ENCODE measurements at places on chromosomes 7 and 10.

DNA sequence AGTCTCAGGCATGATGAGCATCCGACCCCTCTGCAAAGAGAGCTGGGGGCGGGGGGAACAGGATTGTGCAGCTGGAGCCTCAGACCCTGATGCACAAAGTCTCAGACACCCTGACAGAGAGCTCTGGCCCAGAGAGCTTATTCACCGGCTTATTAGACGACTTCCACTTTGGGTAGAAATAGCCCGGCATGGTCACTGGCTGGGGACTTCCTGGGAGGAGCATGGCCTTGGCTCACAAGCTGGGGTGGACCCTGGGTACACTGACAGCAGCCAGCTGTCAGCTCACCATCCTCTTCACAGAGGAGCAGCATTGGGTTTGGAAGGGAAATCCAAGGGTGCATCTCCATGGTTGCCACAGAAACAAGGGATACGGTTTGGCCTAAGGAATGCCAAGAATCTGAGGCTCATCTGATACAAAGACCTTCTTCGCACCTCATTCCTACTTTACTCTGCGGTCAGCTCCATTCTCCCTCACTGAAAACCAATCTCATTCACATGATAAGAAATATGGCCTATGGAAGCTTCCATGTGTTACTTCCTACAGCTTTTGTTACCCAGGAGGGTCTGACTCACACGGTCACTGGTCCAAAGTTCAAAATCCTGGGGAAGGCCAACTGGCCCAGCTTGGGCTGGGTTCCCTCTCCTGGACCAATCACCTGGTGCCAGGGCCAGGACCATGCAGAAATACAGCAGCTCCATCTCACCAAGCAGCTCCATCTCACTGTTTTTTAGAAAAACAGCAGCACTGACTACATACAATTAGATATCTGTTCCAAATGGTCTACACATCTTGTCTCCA is 25.1 kb downstream of the ZNF467 start:
- no peak for DNase-seq

DNA sequence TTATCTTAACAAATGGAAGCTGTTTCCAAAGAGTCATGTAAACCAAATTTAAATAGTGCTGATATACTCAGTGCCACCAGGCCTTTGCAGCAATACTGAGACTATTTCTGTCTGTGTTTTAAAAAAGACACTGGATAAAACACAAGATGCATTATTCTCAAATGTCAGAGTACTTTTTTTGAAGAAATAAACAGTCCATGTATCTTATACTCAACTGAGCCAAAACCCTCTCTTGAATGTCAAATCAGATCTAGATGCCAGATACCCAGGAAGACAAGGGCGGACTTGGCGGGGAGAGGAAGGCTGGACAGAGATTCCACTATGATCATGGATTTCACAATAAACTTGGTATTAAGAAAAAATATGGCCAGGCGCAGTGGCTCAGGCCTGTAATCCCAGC is 127.6 kb downstream of the COBL start:
- DNase-seq, result no peak

GRCh38 chr7:50346545-50347497 is 42.3 kb downstream of the IKZF1 start:
- no peak for DNase-seq

DNA sequence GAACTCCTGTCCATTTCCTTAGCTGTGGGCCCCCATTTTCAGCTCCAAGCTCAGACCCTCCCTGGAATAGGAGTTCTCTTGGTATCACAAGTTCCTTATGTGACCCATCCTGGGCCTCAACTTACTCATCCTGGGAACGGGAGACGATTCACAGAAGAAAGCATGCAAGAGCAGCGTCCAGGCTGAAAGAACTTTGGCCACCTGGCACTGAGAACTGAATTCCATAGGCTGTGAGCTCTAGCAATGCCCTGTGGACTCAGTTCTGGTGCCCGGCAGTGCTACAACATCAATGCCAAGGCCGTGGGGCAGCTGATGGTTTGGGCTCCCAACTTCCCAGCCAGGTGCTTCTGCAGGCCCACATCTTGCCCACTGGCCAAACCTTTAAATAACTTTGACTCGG is 3.9 kb upstream of the CUEDC2 start:
- no peak for DNase-seq

DNA sequence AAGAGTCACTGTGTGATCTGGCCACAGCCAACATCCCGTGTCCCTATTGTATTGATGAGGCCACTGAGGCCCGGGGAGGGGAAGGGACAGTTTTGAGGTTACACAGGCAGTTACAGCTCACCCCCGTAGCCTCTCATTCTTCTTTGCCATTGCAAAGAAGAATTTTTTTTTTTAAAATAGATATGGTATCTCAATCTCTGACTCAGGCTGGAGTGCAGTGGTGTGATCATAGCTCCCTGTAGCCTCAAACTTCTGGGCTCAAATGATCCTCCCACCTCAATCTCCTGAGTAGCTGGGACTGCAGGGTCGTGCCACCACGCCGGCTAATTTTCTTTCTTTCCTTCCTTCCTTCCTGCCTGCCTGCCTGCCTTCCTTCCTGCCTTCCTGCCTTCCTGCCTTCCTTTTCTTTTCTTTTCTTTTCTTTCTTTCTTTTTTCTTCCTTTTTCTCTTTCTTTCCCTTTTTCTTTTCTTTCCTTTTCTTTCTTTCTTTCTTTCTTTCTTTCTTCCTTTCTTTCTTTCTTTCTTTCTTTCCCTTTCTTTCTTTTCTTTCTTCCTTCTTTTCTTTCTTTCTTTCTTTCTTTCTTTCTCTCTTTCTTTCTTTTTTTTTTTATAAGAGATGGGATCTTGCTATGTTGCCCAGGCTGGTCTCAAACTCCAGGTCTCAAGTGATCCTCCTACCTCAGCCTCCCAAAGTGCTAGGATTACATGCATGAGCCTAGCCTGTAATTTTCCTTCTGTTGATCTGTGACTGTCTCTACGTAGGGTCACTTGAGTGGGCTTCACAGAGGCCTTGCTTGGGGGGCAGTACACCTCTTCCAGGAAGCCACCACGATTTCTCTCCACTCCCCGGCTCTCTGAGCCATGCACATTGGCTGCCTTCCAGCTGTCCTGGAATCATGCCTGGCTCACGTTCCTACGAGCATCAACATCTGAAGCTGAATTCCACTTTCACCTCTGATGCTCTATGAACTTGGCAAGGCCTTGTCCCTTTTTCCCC is 31.3 kb downstream of the TMEM270 start:
- no peak for DNase-seq

- DNase-seq, result no peak
Measured at GRCh38 chr7:112765105-112765504, 25.1 kb downstream of the TMEM168 start.

DNA sequence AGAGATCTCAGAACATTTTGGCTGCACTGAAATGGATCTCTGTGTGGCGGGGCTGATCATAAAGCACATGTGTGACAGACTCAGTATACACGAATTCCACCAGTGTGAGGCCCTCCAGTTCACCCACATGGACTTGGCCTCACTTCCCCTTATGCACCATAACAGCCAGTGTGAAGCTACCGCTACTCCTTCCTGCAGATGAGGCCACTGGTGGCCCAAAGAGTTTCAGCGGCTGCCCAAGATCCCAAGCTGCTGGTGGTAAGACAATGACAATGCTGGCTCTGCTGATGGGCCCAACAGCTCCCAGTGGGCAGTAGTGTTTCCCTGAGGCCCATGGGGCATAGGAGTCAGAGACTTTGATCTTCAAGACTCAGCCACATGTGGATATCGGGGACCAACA is 21.0 kb upstream of the C10orf71 start:
- no peak for DNase-seq

DNA sequence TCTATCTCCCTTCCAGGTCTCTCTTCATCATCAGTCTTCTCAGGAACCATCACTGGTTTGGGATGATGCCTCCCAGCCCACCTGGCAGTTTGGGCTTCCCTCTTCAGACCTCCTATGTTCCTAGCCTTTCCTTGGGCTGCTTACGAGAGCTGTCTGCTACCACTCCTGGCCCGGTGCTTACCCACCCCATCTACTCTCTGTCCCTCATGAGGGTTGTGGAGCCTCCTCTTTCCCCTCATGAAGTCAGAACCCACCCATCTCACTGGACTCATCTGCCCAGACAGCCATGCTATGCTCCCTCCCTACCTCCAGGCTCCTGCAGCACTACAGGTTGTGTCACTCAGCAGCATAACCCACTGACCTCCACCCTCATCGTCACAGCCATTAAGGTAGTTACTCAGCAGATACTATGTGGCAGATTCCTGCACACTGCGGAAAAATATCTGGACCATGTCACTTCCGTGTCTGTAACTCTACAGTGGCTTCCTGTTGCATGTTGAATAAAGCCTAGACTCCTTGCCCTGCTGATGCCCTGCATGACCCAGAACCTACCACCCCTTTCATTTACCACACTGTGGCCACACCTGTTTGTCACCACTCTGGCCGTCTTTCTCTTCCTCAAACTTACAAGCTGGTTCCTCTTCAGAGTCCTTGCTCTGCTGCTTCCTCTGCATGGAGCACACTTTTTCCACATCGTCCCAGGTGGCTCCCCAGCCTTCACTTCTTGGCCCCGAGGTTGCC is 2.0 kb downstream of the DBNL start:
- peak; percentile 26 for DNase-seq

DNA sequence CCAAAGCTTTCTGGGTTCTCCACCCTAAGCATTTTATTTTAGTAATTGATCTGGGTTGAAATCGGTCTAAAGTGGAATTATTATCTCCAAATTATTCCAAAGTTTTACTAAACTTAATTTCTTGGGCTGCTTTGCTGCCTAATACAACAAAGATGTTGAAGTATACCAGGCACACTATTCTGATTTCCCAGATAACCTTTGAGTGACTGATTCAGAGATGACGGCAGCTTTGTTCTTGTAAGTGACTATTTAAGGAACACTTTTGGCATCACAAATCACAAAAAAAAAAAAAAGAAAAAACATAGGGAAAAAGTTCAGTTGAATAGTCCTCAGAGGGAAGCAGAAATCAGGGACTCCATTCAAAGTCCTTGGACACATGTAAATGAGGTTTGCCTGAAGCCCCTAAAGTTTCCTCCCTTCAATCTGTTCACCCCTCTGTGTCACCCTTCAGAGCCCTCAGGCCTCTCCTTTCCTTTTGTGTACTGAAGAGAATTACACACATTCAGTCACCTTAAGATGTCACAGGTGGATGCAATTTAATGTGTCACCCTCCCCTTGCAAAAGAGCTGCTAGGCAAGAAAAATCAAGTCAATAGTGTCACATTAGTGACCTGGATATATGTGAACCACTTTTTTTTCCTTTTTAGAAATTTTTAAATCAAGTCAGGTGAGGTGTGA is 81.5 kb downstream of the RTKN2 start:
- no peak for DNase-seq

DNA sequence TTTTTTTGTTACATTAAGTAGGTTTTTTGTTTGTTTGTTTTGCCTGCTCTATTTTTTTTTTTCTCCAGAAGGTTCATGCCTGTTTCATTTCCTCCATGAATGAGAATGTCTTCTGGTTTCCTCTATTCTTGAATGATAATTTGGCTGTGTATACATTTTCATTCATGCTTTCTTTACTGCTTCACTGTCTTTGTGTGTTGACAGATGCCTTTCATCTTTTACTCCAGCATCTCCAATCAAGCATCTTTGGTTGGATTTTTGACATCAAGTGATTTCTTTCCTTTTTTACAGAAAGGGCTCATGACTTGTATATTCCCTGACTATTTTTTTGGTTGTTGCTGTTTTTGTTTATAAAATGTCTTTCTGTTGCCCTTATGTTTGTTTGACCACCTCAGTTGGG is 156.5 kb downstream of the MDFIC start:
- DNase-seq, result no peak

GRCh38 chr10:78059906-78060702 is 26.4 kb downstream of the RPS24 start:
- DNase-seq, result no peak

GRCh38 chr10:24457661-24458318 is 248.9 kb downstream of the KIAA1217 start:
- DNase-seq, result no peak

DNA sequence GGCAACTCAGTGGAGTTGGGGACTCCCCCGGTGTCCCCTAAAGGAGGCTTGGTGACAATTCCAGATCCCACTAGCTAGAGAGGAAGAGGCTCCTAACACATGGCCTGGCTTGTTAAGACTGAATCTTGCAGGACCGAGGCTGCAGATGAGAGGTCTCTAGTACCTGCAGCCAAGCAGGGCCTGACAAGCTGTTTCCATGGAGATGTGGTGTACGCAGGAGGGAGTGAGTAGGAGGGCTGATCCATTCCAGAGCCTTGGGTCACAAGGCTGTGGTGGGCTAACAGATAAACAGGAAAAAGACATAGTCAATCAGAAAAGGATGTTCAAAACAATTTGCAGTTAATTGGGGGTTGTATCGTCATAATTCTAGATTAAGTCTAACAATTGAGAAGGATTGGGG is 77.3 kb upstream of the MKLN1 start:
- no peak for DNase-seq

DNA sequence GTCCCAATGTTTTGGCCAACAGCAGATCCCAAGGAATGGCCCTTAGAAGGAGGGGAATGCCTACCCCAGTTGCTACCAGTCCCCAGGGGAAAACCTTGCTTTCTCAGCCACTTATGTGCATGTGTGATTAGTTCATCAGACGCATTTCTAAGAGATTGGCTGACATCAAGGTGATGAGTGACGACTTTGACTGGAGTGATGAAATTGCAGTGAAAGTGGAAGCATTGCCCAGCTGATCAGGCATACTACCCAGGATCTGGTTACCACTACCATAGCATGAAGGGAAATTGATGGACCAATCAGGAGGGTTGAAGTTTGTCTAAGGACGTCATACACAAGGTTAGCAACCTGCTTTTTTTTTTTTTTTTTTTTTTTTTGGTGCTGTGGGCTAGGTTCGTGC is 90.3 kb upstream of the ELMO1 start:
- no peak for DNase-seq

DNA sequence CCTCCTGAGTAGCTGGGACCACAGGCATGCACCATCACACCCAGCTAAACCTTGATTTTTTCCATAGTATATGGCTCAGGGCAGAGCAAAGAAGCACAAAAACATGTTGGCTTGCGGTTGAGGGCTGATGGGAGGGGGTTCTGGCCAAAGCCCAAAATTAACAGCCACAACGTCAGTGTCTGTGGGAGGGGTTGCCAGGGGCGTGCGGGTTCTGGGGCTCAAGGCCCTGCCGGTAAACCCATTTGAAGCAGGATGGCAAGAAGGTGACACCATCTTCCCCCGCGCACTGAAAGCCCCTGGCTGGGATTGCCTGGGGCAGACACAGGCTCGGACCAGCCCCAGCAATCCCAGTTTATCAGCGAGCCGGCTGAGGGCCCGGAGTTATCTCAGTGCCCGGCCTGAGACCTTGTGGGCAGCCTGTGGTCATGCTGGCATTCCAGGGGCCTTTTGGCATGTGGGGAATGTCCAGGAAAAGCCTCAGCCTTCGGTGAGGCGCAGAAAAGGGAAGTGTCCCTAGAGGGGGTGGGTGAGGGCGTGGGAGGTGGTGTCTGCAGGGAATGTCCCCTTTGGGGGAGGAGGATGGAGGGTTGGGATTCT is 167.7 kb upstream of the TNRC18 start:
- no peak for DNase-seq
